ENCODE measurements at places on chromosomes 12 and 14.

- DNase-seq: no peak
Observed at GRCh38 chr12:132121283-132121682, 22.8 kb downstream of the DDX51 start.

DNA sequence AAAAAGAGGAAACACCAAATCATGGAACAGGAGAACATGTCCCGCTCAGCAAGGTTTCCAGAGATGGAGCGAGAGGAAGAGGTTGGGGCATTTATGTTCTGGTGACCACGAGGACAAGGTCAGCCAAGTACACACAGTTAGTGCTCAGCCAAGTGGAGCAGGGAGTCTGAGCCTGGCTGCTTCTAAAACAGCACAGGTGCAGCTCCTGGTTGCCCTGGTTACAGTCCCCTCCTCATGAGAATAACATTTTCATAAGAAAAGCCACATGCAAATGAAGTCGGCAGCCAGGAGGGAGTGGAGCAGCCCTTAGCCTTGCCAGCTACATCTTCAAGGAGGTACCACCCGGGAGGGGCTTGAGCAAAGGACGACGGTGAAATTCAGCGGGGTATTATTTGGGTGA is 81.8 kb downstream of the NOS1 start:
- no peak for DNase-seq

- DNase-seq: no peak
Observed at GRCh38 chr14:94893411-94894160, 123.7 kb upstream of the GSC start.

GRCh38 chr14:101776344-101776743 is 14.8 kb downstream of the PPP2R5C start:
- no peak for DNase-seq

GRCh38 chr14:65993996-65994395 is 492.2 kb upstream of the CCDC196 start:
- no peak for DNase-seq

DNA sequence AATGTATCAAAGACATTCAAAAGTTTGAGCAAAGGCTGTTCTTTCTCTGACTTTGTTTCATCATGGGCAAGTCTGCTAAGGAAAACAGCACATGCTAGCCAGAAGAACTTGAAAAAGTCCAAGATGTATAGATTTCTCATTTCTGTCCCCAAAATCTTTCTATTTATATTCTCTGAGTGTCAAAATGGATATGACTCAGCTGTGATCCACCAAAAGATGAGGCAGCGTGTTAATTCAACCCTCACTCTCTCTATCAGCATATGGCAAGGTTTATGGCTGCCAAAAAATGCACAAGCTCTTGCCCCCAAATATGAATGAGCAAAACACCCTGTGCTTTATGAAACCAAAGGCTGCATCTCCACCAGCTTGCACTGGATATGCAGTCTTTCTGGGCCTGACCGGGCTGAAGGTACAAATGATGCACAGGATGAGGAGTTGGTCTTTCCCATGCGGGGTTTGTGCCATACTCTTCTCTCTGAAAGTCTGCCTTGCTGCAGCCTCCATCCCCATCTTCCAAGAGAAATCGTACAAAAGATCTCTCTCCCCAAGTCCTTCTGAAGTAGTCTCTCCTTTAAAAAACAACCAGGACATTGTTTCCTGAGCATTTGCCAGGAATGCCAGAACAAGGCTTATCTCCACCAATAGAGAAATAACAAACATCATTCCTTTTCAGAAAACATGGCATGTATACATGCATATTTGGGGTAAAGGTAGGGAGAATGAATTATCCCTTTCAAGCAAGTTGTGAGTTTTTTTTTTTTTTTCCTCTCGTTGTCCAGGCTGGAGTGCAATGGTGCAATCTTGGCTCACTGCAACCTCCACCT is 203.4 kb downstream of the TMX1 start:
- DNase-seq: no peak

- no peak for DNase-seq
Observed at GRCh38 chr14:30373526-30373925, 185.4 kb upstream of the G2E3 start.

DNA sequence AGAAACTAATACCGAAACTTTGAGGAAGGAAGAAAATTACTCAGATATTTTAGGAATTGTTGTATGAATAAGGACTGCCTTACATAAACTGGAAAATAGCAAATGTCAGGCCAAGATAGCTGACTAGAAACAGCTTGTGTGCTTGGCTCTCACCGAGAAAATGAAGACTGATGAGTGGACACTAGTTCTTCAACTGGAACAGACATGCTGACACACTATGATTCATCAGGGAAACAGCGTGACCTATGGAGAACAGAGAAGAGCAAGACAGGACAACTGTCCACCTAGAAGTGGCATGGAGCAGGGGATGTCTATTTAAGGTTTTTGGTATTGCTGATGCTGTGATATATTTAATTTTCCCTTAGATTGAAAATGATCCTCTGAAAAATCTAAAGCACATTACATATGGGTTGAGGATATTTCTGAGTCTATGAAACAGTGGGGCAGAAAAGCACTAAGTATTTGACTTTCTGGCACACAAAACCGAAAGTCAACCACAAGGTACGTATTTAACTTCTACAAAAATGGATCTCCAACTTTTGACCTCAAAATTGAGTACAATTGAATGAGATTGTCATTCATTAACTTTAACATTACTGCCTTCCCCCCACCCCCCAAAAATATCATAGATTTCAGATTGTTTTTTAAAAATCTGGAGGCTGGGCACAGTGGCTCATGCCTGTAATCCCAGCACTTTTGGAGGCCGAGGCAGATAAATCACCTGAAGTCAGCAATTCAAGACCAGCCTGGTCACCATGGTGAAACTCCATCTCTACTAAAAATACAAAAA is 863.2 kb downstream of the LRFN5 start:
- DNase-seq: no peak

- no peak for DNase-seq
Observed at GRCh38 chr14:100532154-100532861, 54.9 kb downstream of the BEGAIN start.

DNA sequence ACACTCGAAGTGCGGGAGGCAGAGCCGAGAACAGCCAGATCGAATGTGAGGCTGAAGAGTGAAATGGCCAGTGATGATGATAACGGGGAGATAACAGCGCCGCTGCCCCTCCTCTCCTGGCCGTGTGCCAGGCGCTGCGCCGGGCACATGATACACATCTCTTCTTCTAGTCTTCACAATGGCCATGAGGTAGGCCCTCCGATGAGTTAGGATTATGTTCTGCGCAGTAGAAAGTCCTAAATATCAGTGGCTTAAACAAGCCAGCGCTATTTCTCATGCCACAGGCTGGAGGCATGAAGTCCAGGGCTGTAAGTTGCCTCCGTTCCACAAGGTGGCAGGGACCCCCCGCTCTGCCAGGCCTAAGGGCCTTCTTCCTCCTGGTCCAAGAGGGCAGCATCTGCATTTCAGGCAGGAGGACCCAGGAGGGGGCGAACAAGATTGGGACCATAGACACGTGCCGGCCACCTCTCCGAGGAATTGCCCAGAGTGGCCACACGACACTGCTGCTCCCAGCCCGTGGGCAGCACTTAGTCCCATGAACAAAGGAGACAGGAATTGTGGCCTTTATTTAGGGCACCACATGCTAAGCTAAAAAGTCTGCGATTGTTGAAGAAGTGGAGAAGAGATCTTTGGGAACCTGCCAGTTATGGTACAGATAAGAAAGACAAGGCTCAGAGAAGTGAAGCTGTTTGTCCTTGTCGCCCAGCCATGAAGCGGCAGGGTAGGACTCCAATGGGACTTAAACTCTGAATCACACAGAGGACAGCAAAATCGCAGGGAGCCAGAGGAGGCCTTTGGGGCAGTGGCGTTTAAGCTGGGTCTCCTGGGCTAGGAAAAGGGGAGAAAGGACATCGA is 10.9 kb upstream of the HVCN1 start:
- DNase-seq: no peak

DNA sequence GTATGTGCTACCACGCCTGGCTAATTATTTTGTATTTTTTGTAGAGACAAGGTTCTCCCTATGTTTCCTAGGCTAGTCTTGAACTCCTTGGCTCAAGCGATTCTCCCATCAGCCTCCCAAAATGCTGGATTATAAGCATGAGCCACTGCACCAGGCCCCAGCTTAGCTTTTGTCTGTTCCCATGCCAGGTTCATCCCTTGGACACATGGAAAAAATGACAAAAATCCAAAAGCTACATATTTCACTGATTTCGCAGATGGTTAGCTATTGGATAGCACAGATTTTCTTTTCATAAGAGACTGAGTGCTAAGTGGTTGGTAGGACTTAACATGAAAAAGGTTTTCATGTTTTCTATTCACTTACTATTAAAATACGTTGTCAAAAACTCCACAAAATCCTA is 286.6 kb upstream of the KITLG start:
- no peak for DNase-seq

DNA sequence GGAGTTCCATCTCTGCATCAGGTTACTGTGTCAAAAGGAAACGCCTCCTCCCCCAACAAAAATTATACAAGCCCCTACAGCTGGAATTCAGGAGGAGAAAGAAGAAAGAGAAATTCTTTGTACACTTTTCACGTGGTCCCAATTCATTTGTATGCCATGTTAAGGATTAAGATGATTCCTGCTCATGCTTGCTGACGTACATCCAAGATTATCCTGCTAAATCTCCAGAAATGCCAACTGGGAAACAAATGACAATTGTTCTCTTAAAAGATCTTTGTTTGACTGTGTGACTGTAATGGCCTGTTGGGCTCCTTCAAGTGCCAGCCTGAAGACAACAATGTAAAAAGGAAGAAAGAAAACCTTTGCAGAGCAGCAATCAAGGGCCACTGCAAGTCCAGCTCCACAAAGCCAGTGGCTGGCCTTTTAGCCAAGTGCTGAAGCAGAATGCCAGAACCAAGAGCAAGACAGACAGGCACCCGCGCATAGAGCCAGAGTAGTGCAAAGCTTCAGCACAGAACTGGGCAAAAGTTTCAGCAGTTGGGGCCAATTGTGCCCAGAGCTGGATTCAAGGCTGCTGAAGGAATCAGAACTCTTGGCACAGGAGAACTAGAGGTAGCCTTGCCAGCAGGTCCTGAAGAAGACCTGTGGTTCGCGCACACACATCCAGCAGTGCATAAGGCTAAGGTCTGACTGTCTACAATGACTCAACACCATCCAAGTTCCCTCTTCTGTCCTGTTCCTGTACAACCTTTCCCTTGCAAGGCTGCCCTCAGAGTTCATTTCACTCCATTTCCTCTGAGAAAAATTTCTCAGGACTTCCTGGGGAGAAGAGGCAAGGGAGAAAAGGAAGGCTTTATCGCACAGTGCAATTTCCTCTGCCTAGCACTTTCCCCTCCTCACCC is 209.7 kb upstream of the BMP4 start:
- DNase-seq: no peak

GRCh38 chr14:89452281-89452680 is 35.2 kb upstream of the FOXN3 start:
- DNase-seq: no peak

DNA sequence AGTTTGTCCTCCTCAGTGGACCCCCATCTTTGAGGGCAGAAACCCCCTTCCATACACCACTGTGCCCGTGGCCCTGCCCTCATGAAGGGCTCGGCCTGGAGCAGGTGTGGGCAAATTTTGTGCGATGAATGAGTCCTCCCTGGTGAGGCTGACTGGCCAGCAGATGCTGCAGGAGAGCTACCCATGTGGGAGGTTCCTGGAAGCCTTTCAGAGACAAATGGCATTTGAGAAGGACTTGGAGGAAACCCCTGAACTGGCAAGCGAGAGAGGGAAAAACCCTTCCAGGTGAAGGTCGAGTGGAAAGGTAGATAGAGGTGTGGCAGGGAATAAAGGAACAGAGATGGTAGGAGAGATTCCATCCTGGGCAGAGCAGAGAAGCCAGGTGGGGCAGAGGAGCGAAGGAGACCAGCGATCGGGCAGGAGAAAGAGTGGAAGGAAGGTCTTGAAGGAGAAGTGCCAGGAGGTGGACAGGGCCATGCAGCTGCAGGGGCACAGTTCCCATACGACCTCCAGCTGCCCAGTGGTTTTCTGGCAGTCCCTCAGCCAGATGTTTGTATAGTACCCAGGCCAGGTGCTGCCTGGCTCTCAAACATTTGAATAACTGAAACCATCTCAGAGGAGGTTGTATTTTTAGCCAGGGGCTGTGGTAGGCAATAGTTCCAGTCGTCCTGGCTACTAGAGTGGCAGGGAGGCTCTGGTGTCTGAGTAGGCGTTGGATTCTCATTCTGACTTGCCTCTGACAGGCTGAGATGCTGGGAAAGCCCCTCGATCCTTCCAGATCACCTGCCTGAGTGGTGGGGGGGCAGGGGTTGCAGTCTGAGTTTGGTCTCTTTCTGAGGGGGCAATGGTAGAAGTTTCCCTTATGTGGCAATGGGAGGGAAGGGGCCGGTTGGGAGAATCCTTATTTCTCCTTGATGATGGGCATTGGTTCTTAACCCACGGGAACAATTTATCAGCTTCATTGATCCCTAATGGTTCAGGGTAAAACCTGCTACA is 40.1 kb downstream of the FBXL14 start:
- DNase-seq: no peak

- DNase-seq: no peak
Observed at GRCh38 chr14:69231486-69231885, 28.5 kb upstream of the GALNT16 start.

DNA sequence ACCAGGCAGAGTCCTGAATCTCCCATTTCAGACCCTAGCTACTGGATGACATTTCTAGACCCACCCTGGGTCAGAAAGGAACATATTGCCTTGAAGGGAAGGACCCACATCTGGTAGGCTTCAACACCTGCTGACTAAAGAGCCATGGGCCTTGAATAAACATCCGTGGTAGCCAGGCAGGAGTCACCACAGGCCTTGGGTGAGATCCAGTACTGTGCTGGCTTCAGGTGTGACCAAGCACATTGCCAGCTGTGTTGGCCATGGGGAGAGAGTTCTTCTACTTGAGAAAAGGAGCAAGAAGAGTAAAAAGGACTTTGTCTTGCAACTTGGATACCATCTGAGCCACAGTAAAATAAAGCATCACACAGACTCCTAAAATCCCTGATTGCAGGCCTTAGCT is 332.6 kb downstream of the SLC16A7 start:
- no peak for DNase-seq

DNA sequence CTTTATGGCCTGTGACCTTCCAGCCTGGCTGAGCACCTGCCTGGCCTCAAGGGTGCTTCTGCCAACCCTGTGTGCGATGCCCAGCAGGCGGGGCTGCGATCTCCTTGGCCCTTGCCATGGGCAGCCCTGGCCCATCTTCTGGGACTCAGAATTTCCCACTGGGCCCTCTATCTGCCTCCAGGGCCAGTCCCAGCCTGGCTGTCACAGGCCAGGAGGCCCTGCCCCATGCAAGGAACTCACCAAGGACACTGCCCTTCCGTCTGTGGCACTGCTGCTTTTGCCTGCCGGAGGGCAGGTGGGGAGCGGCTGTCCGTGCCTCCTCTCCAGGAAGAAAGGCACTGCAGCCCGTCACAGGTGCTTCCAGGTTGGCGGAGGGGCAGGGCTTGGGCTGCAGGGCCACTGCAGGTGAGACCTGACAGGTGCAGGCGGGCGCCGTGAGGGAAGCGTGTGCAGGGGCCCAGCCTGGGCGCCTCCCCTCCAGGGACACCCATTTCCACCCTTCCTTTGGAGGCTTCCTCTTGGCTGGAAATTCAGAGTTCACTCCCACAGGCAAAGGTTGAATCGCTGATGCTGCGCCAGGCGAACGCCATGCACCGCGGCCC is 177.8 kb downstream of the KIF26A start:
- no peak for DNase-seq
